ENCODE measurements at places on chromosomes 16 and 17.
A peak's percentile ranks its signal among the peaks of the same experiment; 100 is the strongest.

DNA sequence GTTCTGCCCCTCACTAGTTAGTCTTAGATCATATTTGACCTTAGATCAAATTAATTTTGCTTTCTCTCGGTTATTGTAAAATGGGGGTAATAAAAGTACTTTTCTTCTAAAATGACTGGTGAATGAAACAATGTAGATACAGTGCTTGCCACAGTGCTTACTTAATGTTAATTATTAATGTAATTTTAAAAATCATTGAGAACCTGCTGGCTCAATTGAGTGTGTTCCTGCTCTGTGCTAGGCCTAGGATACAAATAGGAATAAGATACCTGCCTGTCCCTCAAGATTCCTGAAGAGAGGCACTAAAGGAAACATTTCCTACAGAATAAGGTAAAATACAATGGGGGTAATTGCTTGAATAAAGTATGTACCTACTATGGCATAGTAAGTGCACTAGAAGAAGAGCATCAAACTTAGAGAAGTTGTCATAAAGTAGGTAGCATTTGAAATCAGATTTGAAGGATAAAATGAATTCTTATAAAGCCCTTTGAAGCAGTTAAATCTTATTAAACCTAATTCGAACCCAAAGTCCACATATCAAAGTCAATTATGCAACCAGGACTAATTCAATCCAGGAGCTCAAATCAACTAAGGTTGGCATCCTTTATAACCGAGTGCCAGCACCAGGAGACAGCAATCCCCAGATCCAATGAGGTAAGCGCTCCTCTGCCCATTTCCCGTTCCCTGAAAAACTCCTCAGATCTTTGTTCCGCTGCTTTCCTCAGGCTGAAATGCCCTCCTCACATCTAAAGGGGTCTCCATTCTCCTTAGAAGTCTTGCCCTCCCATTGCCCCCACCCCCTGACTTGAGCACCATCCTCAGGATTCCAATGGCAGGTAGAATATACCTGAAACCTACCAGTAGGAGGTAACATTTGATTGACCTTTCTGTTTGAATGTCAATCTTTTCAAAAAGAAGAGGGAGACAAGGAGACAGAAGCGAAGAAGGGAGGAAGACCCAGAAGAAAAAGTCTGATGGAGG is 2.4 kb upstream of the MED13 start:
- DNase-seq = no peak

- DNase-seq = no peak
Measured at GRCh38 chr17:27259356-27259755, 34.6 kb upstream of the WSB1 start.

DNA sequence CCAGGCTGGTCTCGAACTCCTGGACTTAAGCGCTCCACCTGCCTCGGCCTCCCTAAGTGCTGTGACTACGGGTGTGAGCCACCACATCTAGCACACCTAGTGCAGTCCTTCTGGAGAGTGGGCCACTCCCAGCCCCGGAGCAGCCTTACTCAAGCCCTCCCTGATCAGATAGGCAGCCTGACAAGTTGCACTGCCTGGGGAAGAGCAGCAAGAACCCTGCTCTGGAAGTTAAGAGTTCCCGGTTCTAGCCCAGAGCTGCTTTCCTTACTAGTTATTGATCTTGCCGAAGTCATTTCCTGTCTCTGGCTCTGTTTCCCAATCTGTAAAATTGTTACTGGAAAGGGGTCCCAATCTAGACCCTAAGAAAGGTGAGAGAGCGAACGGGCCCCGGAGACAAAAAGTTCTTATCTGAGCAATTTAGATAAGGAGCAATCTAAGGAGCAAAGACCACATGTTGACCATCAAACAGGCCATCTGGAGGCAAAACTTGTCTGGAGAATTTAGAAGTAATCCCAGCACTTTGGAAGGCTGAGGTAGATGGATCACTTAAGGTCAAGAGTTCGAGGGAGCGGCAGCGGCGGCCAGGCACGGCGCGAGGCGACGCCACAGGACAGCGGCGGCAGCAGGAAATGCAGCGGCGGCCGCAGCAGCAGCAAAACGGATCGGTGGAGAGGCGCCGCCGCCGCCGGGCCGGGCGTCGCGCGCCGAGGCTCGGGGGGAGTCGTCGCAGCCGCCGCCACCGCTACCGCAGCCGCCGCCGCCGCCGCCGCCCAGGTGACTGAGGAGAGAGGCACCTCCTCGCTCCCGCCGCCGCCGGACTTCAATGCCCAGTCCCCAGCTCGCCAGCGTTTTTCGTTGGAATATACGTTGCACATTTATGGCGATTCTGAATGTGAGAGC is 4.3 kb upstream of the NAGLU start:
- peak; percentile 55 for DNase-seq

- DNase-seq = no peak
Measured at GRCh38 chr17:32631341-32632096, 144.7 kb downstream of the CDK5R1 start.

- no peak for DNase-seq
Measured at GRCh38 chr16:70750893-70751467, 50.0 kb downstream of the VAC14 start.

- DNase-seq = no peak
Measured at GRCh38 chr16:81496742-81497141, 52.1 kb downstream of the CMIP start.

GRCh38 chr16:66116163-66117002 is 250.1 kb upstream of the CDH5 start:
- no peak for DNase-seq

DNA sequence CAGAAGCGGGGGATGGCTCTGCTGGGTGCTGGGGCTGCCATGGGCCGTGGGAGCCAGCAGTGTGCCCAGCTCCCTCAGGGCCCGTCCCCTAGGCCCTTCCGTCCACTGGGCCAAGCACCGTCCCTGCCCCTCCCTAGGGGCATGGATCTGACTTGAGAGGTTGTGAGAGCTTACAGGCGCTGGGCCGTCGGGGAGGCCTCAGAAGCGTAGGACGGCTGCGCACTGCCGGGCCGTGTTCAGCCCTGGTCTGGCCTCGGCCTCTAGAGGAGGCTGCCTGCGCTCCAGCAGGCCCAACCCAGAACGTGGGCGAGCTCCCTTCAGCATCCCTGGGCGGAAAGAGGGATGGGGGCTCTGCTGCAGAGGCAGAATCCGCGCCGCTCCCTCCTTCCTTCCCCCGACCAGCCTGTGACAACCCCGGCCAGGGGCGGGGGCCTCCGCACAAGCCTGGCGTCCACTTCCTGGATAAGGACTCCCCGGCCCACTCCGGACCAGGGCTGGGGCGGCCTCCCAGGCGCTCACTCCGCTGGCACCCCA is 685 bp upstream of the MPG start:
- DNase-seq = peak; percentile 33

DNA sequence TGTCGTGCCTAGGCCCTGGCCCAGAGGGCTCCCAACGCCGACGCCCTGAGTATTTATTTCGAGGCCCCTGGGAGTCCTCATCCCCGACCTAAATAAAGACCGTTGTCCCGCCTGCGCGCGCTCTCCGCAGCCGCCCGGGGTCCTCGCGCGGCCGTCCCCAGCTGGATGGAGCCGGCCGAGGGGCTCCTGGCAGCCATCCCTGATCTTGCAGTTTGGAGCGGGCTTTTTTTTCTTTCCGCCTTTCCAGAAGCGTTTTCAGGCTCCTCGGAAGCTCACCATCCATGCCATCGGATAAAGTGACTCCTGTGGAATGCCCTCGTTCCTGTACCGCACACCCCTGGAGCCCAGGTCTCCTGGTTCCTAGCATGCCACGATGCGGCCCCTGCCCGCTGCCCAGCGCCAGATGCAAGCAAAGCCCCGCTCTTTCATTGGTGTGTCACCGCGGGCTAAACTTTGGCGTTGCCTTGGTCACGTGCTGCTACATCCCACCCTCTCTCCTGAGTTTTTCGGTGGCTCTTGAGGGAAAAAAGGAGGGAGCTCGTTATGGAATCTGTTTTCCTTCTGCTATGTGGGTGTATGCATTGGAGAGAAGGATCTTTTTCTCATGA is 716 bp downstream of the TMEM94 start:
- peak; percentile 10 for DNase-seq

- no peak for DNase-seq
Measured at GRCh38 chr16:89184933-89185794, 13.6 kb downstream of the CDH15 start.

GRCh38 chr16:7508656-7509055 is 176.0 kb downstream of the RBFOX1 start:
- no peak for DNase-seq

- DNase-seq = no peak
Measured at GRCh38 chr17:689556-690275, 24.9 kb downstream of the VPS53 start.

DNA sequence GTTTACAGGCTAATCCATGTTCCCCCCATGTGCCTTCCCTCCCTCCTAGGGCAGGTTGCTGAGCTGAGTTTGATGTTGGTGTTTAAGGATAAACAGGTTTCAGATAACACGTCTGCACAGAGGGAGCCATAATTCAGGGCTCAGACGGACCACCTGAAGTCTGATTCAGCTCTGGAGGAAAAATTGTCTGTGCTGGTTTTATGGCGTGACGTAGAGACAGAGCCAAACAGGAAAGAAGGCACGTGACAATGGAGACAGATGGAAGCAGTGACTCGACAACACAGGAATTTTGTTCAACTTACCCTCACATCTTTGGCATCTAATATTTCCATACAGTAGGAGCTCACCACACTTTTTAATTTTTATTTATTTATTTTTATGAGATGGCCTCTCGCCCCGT is 10.7 kb upstream of the USP10 start:
- DNase-seq = no peak

GRCh38 chr17:68381076-68381900 is 76.0 kb downstream of the WIPI1 start:
- DNase-seq = no peak

- DNase-seq = no peak
Measured at GRCh38 chr16:73432850-73433730, 385.2 kb upstream of the ZFHX3 start.

DNA sequence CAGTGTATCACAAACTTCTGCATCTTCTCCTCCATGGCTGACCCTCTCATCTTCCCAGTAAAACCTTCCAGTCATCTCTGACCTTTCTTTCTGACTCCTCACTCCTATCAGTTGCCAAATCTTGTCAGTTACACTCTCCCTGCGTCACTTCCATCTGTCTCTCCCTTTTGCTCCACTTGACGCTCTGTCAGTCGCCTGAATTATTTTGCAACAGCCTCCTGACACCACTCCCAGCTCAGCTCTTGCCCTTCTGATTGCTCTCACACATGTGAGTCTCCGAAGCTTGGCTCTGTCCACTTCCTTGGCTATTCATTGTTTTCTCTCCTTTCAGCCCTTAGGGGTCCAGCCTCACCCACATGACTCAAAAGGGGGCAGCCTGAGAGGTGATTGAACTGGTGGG is 27.7 kb downstream of the DHRS7C start:
- DNase-seq = no peak

DNA sequence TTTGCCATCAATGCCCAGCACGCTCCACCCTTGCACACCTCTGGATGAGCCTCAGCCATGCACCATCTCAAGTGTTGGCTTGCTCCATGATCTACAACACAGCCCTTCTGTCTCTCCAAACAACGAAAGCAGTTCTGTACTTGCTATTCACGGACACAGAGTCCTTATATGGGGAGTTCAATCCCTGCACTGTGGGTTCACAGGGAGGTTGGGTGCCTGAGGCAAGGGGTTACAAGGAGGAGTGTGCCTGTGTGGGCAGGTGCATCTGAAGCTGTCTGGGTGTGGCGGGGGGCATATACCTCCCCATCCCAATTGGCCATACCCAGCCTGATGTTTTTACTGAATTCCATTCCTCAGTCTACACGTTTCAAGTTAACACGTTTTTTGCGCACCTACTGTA is 5.6 kb downstream of the RUNDC3A start:
- no peak for DNase-seq

DNA sequence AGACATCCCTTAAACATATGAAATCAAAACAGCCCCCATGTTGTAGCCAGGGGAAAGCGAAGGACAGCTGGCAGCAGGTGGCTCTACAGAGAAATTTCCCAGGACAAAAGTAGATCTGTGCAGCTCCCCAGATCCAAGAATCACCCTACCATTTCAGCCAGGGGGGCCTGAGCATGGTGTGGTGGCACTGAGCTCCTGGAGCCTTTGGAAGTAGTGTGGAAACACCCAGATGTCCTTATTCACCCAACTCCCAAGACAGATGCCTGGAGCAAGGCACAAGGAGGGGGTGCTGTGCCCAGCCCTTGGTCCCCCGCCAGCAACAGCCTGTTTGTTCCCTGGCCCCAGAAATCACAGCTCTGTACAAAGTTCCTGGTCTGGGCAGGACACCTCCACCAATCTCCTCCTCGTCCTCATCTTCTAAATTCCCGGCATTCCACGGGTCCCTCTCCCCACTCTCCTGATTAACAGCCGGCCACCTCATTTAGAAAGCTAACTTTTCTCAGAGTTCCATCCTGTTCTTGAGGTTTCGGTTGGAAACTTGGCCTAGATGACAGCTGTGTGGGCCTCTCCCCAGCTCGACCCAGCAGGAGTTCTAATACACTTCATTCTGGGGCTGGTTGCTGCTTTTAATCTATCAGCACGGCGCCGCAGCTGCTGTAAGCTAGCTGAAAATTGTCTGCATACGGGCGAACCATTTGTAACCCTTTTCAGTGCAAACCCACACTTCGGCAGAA is 191.1 kb downstream of the C16orf78 start:
- no peak for DNase-seq

- no peak for DNase-seq
Measured at GRCh38 chr17:15377616-15378015, 36.2 kb upstream of the TEKT3 start.

DNA sequence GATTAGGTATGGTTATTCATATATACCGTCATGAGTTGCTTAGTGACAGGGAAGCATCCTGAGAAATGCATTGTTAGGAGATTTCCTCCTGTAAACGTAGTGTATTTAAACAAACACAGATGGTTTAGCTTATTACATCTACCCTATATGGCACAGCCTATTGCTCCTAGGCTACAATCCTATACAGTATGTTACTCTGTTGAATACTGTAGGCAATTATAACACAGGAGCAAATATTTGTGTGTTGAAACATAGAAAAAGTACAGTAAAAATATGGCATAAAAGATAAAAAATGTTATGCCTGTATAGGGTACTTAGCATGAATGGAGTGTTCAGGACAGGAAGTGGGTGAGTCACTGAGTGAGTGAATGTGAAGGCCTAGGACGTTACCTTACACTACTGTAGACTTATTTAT is 157.7 kb downstream of the CDH11 start:
- DNase-seq = no peak

GRCh38 chr16:12535535-12536411 is 267.9 kb downstream of the CPPED1 start:
- peak; percentile 32 for DNase-seq

GRCh38 chr17:15319452-15320010 is 21.9 kb downstream of the TEKT3 start:
- no peak for DNase-seq

GRCh38 chr16:13811834-13812233 is 108.1 kb upstream of the ERCC4 start:
- no peak for DNase-seq

- no peak for DNase-seq
Measured at GRCh38 chr16:35711958-35712357, 2252.5 kb downstream of the TP53TG3F start.

GRCh38 chr17:48299760-48300159 is 130.3 kb downstream of the SKAP1 start:
- DNase-seq = no peak

DNA sequence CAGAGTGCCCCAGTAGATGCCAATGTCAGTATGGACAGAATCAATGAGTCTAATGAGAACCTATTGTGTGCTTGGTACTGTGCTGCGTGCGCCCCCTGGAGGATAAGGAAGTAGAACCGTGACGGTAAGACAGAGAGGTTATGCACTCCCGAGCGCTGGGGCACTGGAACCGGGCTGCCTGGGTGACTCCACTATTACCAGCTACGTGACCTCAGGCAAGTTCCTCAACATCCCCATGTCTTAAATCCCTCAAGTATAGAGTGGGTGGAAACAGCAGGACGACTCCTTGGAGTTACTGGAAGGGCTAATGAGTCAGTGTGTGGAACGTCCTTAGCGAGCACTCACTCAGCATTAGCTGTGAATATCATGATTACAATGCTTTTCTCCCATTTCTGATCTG is 16.2 kb downstream of the CHST4 start:
- DNase-seq = peak; percentile 54

Data from stimulated activated CD4-positive, alpha-beta T cell treated with anti-CD3 and anti-CD28 coated beads, Interleukin-4, amount 100 ng/mL, for 1 hour (primary cell).